Left ventricle myocardium inferior (tissue), 1 donor: ENCODE measurements at places on chromosomes 5 and 9. TPM values are rescaled to one million over a fixed set of nuclear protein-coding genes. Genes with fewer than 3 reads are reported as not detected.

DNA sequence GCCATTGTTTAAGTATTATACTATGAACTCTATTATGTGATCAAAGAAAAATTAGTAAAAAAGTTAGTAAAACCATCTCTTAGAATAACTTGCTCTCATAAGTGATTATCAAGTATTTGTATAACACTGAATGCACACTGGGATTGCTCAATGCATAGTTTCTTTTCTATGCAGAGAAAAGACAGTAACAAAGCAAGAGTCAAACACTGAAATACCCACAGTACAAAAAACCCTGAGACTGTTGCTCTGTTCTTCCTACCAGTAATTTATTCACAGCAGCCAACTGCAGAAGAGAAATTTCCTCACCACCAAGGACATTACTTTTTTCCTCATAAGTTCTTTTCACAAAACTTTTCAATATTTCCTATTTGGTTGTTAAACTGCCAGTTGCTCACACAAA lies 634.4 kb downstream of the DTWD2 start:
- DNase-seq = no peak

Gene ABITRAM
- 18.4 TPM for total RNA-seq

DNA sequence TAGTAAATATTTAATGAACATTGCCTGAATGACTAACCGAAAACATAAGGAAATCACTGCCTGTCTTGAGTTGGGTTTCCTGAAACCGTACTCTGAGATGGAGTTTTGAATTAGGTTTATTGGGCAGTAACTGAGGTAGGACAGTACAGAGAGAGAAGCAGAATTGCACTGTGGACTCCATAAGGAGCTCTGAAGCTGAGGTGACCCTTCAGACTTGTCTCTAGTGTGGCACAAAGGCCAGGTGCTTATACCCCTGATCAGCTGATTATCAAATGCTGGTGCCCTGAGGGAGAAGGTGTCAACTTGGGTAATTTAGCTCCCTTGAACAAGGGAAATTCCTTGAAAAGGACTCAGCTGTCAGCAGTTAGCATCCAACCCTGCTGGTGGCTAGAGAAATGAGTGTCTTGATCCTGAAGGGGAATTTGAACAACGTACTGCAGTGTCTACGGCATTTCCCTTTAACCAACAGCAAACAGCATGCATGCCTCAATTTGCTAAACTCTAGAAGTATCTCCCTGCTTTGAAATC lies 135.0 kb upstream of the SMARCA2 start:
- DNase-seq = no peak

GRCh38 chr9:104247899-104248460 lies 153.9 kb downstream of the SMC2 start:
- no peak for DNase-seq

DNA sequence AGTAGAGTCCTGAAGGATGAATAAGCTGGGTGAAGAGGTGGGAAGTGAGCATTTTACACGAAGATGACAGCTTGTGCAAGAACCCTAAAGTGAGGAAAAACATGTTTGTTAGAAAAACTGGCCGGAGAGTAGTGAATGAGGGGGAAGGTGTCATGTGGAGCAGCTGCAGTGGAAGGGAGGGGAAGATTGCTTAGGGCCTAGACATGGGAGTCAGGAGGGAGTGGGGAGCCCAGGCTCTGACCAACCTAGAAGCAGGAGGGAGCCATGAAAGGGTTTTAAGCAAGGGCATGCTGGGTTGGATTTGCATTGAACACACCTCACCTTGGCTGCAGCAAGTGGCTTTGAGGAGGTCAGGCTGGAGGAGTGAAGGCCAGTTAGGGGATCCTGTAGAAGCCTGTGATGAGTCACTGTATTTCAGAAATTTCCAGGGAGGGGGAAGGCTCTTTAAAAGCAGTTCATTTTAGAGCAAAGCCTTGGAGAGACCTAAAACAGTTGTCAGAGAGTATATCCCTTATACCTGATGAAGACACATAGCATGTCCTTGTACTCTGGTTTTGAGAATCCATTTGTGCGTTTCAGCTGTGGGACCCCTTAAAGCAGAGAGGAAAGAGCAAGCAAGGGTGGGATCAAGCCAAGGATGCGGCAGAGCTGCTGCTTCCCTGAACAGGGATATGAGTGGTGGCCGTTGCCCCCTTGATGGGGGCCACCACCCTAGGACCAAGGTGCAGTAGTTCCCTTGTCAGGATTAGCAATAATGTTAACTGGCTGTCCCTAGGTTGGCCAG lies 45.4 kb downstream of the ANGPTL2 start:
- DNase-seq = no peak

Gene MAST4
- 55.7 TPM for total RNA-seq

GRCh38 chr5:132207778-132208177 lies 19.9 kb downstream of the P4HA2 start:
- no peak for DNase-seq

DNA sequence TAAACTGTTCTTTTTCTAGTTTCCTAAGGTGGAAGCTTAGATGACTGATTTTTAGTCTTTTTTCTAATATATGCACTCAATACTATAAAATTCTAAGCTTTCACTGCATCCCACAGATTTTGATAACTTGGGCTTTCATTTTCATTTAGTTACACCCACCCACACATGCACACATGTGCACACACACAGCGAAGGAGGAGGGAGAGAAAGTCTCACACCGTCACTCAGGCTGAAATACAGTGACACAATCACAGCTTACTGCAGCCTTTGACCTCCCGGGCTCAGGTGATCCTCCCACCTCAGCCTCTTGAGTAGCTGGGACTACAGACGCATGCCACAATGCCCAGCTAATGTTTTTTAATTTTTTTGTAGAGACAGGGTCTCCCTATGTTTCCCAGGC lies 96.5 kb downstream of the SMIM23 start:
- DNase-seq = no peak

DNA sequence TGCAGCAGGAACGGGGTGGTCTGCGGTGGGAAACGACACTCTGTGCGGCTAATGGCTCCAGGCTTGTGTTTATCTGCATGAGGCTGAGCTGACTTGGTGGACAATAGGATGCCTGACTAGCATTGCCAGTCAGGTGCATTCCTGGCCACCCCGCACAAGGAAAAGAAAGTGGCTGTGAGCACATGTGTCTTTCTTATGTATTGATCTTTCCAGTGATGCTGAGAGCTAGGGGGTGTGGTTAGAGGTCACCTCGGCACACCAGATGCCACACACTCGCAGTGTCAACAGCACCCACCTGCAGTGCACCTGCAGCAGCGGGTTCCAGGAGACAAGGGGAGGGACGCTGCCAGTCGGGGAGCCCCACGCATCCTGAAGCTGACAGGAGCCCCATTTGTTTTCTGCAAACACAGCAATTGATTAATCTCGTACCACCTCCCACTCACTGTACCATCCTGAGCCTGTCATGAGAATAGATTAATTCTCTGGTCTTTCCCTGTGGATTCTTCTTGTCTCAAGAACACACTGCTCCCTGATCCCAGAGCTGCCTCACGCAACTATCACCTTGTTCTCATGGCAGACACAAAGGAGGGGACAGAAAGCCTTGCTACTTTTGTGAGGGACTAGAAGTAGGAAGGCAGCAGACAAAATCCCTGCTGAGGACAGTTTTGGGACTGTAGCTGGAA lies 251.7 kb upstream of the WWC1 start:
- no peak for DNase-seq

DNA sequence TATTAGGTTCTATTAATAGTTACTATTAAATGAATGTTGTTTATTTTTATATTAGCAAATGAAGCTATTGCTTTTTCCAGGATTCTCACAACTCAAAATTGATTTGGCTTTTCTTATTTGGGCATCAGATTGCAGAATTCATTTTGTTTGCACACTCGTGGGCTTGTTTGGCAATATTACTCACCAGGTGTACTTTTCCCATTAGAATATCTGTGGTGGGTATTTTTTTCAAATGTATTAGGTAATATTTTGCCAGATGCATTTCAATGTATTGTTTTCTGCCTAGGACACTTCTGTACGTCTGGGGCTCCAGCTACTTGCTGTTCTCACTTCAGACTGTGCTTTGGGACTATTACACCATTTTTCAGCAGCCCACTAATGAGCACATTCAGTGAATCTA lies 108.0 kb upstream of the GHR start:
- no peak for DNase-seq
